ENCODE measurements at places on chromosomes 2 and 18.
A peak's percentile ranks its signal among the peaks of the same experiment; 100 is the strongest.

- peak; percentile 8 for DNase-seq
Measured at GRCh38 chr2:173571021-173571821, 216.5 kb downstream of the CDCA7 start.

DNA sequence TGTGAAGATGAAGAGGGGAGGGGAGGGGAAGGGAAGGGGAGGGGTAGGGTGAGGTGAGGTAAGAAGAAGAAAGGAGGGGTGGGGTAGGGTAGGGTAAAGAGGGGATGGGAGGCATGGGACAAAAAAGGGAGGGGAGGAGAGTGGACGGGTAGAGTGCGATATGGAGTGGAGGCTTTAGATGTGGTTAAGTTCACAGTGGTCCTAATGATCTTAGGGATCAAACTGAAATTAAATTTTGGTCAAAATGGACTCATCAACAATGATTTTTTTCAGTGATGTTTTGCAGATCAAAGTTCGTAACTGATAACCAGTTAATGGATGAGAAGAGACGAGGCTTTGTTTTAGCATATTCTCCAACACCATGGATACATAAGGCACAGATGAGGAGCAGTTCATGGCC is 513.9 kb upstream of the ACVR2A start:
- no peak for DNase-seq

- DNase-seq, result no peak
Measured at GRCh38 chr2:157940024-157940423, 63.9 kb upstream of the ACVR1 start.

DNA sequence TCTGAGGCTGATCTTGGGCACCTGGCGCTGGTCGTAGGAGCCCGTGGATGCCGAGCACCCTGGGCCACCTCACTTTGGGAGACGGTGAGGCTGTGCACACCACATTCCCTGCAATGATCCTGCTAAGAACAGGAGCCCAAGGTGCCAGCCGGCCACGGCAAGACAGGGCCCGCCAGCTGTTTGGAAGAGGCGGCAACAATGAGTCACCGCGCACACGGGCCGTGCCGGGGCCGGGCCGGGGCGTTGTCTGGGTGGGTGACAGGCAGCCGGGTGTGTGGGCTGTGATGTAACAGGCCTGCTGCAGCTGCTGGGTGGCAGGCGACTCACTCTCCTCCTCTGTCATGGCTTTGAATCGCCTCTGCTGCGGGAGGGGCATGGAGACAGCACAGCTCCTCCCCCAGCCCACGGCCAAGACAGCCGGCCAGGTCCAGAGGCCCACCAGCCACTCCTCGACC is 49.7 kb upstream of the ODC1 start:
- no peak for DNase-seq

- DNase-seq, result no peak
Measured at GRCh38 chr18:55405893-55406406, 182.0 kb downstream of the TCF4 start.

- DNase-seq, result no peak
Measured at GRCh38 chr2:161725297-161725696, 101.1 kb downstream of the SLC4A10 start.

GRCh38 chr18:76547296-76547695 is 52.3 kb upstream of the ZNF516 start:
- no peak for DNase-seq

- DNase-seq, result peak; percentile 65
Measured at GRCh38 chr2:235066895-235067294, 115.1 kb downstream of the SH3BP4 start.

GRCh38 chr2:73685764-73686438 is 43.7 kb upstream of the NAT8 start:
- no peak for DNase-seq

- DNase-seq, result no peak
Measured at GRCh38 chr18:54856105-54856646, 27.9 kb downstream of the RAB27B start.

GRCh38 chr2:39725401-39725800 is 53.7 kb downstream of the THUMPD2 start:
- DNase-seq, result no peak

DNA sequence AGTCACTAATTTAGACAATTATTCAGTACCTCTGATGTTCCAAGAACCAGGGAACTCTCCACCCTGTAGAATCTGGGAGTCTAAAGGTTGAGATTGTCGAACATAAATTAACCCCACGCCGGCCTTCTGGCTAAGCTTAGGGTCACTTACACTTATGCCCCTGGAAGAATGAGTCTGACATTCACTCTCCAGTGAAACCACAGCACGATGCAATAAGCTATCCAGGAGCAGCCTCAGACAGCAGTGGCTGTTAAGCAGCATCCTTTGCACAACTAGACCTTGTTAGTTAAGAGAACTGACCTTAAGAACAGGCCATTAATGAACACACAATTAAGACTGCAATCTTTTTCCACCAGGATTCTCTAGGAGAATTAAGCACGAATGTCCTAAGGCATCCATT is 25.0 kb downstream of the SH3YL1 start:
- no peak for DNase-seq

DNA sequence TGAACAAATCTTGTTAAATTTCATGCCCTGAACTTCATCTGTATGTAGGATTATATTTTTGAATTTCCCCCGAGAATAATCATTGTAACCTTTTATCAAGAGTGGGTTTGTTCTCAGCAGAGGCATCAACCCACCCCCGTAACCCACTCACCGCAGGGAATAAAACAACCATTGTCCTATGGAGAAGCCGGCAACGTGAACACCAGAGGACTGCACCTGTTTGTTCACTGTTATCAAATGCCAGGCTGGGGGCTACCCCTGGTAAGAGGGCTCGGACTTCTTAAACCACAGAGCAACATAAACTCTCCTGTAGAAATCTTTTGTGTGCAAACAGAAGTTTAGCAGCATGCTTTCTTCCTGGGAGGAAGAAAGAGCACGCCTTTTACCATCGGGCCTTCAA is 610.4 kb downstream of the ERBB4 start:
- DNase-seq, result peak; percentile 5

GRCh38 chr2:41024816-41025215 is 572.9 kb upstream of the SLC8A1 start:
- DNase-seq, result no peak

- no peak for DNase-seq
Measured at GRCh38 chr2:152472481-152472887, 137.5 kb downstream of the FMNL2 start.

GRCh38 chr2:9403924-9404323 is 19.4 kb downstream of the ITGB1BP1 start:
- DNase-seq, result no peak

GRCh38 chr2:8608411-8608954 is 73.4 kb upstream of the ID2 start:
- DNase-seq, result no peak

DNA sequence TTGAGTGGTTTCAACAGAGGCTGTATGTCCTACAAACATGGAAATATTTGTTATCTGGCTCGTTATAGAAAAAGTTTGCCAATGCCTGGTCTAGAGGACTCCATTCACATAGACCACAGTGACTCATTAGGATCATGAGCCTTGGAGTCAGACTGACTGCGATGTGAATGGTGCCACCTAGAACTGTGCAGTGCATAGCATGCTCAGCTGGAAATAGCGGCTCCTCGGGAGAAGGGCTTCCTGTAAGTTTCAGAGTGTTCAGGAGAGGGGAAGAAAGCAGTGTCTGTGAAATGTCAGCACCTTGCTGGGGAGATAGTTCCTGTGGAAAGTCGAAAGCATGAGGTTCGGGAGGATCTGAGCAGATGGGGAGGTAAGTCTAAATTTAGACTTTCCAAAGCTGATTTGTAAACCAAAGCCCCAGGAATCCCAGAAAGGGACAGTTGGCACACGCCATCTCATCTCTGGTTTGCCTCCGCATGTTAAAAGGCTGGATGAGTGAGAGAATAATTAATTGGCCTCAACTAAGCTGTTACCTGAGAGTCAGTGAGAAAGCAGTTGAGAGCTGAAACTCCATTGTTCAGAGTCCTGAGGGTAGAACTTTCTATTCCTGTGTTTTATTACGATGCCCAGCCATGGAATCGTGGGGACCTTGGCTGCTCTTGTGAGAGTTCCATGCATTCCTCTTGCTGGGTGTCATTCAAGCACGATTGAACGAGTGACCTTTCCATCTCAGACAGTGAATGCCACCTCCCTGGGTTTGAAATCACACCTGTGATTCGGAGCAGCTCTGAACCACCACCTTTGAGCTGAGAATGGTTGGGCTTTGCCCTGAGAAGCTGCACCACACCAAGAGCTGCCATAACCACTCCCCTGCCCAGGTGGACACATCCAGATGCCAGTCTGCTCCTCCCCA is 99.5 kb downstream of the MAPK4 start:
- DNase-seq, result no peak

DNA sequence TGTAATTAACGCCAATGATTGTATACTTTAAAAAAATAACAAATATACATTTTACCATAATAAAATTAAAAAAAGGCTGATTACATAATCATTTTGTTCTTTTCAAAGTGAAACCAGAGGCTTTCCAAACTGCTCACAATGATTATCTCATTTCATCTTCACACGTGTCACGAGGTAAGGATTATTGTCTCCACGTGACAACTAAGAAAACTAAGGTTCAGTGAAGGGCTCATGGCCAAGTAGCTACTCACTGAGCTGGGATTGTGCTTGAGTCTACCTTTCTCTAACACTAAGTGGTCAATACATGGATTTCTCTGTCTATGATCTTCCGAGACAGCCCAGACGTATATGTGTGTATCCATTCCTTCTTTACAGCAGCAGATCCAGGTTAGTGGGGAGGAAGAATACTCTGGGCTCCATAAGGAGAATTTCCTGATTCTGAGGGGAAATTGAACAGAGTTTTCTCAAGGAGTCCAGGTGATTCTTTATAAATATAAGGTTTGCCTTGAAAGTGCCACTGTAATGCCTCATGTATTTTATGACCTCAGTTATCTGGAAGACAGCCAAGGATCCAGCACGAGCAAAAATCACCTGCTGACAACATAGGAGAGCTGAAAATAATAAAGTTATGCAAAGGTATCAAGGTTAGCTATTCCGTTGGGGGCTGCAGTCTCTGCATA is 25.6 kb upstream of the ACSL3 start:
- no peak for DNase-seq

DNA sequence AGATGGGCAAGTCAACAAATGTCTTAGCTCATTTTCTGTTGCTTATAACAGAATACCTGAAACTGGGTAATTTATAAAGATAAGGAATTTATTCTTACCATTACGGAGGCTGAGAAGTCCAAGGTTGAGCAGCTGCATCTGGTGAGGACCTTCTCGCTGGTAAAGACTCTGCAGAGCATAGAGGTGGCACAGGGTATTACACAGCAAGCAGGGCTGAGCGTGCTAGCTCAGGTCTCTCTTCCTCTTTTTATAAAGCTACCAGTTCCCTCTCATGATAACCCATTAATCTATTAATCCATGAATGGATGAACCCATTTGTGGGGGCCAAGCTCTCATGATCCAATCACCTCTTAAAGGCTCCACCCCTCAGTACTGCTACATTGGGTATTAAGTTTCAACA is 109.1 kb downstream of the CDK15 start:
- DNase-seq, result no peak

DNA sequence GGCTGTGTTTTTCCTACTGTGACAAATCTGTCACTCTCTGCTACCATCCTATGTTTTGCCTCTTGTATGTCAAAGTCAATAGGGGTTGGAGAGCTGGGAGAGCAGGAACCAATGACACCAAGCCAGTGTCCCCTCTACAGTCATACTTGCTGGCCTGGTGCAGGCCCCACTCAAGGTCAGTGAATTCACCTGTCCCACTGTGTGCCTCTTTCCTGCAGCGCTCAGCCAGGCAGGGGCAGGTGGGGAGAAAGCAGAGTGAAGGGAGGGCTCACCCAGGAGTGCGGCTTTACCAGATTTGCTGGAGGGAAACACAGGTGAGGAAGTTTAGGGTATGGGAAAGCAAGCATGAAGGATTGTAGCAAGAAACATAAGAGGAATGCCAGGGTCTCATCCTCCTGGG is 114.5 kb downstream of the GYPC start:
- DNase-seq, result no peak

GRCh38 chr2:112876257-112876970 is 34.6 kb upstream of the IL37 start:
- DNase-seq, result no peak

- DNase-seq, result no peak
Measured at GRCh38 chr2:26058390-26058789, 24.5 kb downstream of the RAB10 start.

DNA sequence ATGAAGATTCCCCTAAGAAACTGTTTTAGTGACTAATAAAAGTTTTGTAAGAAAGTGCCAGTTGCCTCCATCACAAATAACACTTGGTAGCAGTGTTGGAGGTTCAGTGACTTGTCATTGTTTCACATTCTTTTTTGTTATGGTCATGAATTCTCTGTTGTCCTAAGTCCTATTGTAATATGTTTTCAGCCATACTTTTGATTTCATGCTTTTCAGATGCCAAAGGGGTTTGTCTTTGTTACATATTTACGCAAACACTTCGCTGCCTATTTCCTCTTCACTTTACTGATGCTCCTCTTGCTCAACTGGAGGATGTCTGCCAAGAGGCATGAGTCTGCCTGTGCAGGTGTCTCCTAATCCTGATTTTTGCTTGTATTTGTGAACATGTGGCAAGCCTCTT is 66.6 kb downstream of the PHLPP1 start:
- no peak for DNase-seq

GRCh38 chr2:69046221-69046662 is 33.3 kb downstream of the ANTXR1 start:
- no peak for DNase-seq

GRCh38 chr2:160862226-160862625 is 298.0 kb upstream of the TANK start:
- no peak for DNase-seq

GRCh38 chr2:218964041-218964771 is 4.7 kb downstream of the CDK5R2 start:
- DNase-seq, result no peak

- no peak for DNase-seq
Measured at GRCh38 chr2:56522605-56523089, 338.9 kb downstream of the CCDC85A start.

DNA sequence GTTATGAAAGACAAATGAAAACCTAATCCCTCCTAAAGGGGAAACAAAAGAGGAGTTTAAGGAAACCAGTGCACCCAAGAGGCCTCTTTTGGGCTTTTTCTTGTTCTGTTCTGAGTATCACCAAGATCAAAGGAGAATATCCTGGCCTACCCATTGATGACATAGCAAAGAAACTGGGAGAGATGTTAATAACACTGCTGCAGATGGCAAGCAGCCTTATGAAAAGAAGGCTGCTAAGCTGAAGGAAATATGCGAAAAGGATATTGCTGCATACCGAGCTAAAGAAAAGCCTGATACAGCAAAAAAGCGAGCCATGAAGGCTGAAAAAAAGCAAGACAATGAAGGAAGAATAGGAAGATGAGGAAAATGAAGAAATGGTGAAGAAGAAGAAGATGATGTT is 23.6 kb upstream of the STAT4 start:
- no peak for DNase-seq

DNA sequence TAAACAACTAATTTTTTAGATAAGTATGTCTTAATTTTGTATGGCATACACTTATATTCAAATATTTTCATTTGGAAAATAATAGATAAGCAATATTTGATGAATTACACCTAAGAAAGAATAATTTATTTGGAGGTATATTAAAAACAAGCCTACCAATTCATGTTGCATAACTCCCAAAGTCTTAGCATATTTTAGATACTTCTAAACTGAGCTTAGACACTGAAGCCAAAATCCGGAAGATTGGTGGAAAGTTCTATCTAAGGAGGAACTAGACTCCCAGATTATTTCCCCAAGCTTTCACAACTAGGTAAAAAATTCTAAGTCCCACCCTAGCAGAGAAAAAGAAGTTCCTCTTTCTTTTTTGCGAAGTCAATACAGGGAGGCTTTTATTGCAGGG is 221.0 kb upstream of the MMADHC start:
- no peak for DNase-seq

- DNase-seq, result no peak
Measured at GRCh38 chr18:34492652-34493051, 217.4 kb upstream of the DTNA start.
